Foreskin keratinocyte (primary cell): ENCODE measurements at places on chromosomes 7 and 10.

- no peak for DNase-seq
Measured at GRCh38 chr10:126210051-126210651, 178.1 kb downstream of the ADAM12 start.

GRCh38 chr7:4642468-4643203 is 39.5 kb upstream of the FOXK1 start:
- DNase-seq = no peak

DNA sequence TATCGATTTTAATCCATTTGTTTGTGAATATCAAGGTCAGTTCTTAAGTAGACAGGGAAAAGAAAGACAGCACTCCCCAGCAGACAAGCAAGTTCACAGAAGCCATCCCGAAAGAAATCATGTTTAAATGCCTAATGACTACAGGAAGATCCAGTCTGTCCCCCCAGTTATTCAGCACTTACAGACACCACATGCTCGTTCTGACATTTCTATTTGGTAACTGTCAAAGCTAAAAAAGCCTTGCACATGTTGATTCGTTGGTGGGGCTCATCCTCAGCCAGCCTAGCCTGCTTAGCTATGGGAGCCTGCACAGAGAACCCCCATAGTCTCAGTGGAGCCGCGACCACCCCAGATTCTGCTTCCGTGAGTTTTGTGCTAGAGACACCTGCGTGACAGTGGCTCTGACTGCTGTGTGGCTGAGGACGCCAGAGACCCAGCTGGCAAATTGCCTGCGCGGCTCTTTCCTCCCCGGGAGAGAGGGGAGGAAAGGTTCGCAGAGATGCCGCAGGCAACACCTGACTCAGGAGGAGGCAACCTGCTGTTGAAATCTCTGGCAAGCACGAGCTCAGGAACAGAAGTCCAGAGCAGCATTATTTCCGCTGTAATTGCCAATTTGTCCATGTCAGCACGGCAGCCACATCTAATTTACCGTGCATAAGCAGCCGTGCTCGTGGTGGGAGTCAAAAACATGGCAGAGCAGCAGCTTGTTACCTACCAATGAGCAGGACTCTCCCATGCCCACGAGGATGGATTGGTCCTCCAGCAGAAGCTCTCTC is 194.2 kb downstream of the GPAM start:
- DNase-seq = no peak

DNA sequence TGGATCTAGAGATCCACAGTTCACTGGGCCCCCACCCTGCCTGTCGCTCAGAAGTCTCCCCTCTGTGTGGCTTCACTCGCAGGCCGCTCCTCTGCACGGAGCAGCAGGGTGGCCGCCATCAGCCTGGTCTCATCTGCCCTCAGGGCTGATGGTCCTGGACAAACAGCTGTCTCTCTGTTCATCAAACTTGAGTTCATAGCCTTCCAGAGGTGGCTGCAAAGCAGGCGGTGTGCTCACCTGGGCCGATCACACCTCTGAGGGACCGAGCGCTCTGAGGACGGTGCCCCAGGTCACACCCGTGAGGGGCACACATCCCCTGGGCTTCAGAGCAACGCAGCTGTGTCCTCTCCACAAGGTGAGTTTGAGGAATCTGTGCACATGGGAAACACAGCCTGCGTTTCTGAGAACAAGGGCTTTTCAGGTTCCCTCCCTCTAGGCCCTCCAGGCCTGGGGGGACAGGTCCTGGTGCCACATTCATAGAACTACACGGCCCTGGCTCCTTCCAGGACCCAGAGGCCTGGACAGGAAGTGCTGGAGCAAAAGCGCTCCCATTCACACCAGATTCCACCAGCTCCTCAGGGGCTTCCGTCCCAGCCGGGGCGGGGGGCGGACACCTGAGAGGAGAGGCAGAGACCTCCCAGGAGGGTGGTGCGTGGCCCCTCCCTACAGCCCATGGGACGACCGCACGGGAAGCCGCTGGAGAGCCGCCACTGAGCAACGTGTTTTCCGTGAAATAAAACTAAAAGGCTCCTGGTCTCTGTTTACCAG is 31.2 kb upstream of the FAM20C start:
- no peak for DNase-seq
